Osteocyte (in vitro differentiated cells): ENCODE measurements at places on chromosomes 16 and 17.
A peak's percentile ranks its signal among the peaks of the same experiment; 100 is the strongest.

DNA sequence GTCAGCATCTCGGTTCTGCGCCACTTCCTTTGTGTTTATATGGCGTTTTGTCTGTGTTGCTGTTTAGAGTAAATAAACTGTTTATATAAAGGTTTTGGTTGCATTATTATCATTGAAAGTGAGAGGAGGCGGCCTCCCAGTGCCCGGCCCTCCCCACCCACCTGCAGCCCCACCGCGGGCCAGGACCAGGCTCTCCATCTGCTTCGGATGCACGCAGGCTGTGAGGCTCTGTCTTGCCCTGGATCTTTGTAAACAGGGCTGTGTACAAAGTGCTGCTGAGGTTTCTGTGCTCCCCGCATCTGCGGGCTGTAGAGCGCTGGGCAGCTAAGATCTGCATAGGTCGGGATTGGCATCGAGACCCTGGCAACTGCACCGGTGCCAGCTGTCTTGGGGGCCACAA is 8.2 kb upstream of the BAIAP3 start:
- no peak for DNase-seq

DNA sequence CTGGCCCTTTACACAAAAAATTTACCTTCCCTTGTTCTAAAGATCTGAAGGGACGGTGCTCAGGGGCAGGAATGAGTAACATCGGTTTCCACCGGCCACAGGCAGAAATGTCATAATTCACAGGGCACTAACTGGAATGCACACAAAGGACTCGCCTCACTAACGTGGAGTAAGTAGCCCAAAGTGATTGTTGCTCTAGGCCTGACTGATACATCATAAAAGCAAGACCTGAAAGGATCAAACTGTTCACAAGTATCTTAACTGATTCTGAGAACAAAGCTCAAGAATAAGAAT is 8.9 kb upstream of the TCF25 start:
- no peak for DNase-seq

GRCh38 chr16:72970656-72971055 is 77.3 kb downstream of the ZFHX3 start:
- no peak for DNase-seq

DNA sequence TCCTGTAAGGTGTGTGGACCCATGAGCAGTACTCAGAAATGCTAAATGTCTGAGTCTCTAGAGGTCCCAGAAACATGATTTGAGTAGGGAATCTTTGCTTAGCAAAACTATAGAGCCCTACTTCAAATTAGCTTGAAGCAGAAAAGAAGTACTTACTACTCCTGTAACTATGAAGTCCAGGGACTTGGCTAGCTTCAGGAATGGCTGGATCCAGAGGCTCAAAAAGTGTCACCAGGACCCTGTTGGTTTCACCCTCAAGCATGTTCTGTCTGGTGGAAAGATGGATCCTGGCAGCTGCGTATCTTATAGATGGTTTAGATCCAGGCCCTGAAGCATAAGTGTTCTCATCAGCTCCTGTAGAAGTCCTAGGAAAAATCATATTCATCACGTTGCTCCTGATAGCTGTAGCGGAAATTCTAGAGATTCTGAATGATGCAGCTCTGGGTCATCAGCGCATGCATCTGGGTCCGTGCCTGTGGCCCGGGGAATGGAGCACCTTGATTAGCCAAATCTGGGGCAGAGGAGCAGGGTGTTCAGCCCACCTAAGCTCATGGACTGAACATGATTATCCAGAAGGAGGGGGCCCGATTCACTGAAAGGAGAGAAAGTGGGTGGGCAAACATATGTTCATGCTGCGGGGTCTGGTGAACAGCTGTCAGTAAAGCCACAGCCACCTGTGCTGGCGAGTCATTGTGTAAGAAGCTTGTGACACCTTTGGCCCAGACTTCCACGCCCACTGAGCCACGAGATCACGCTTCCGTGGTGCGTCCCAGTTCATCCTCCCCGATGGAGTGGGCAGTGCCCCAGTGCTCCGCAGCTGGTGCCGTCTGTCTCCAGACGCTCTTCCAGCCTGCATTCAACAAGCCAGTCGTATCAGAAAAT is 260.6 kb downstream of the CPPED1 start:
- DNase-seq: no peak

DNA sequence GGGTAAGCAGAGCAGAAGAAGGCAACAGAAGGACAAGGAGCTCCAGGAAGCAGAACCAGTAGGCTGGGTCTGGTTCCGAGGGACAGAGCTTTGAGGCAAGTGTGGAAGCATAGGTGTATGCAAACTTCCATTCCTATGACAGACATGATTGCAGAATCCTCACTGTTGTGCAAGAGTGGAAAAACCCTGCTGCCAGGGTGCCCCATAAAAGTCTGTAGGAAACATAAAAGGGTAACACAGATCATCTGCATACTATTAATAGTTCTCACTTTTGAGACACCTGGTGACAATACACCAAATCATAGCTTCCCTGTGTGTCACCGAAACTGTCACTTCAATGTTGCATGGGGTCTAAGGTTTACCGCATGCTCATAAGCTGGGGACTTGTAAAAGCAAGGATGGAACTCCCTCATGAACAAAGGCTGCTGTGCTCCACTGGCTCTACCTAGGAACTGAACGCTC is 39.7 kb downstream of the ARHGAP17 start:
- no peak for DNase-seq

GRCh38 chr16:3859889-3860288 is 20.6 kb downstream of the CREBBP start:
- DNase-seq: no peak

DNA sequence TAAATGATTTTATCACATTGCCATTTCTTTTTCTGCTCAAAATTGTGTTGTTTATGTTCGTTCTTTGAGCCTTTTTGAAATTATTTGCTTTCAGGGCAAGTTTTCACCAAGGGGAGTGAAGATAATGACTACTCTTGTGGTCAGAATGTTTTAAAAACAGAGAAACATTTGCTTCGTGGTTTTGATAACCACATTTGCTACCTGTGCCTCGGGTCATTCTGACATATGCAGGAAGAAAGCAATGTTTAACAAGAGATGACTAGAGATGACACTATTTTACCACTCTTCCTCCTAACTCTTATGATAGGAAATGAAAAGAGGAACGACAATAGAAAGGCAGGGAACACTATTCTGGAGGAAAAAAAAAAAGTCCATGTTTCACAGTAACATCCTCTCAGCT is 1496.5 kb upstream of the GOT2 start:
- DNase-seq: no peak

- peak; percentile 90 for DNase-seq
Observed at GRCh38 chr17:2336852-2337543, at the start of gene SGSM2. Gene SGSM2, plus strand, starts transcription at chr17:2337501. Its CDS starts 188 bp downstream, at chr17:2337689.

- DNase-seq: no peak
Observed at GRCh38 chr17:79203016-79203415, 128.4 kb downstream of the ENGASE start.

GRCh38 chr17:76053246-76054111 is 18.8 kb downstream of the SRP68 start:
- no peak for DNase-seq

GRCh38 chr16:54080524-54081008 is 206.0 kb downstream of the IRX3 start:
- no peak for DNase-seq
